ENCODE measurements at places on chromosomes 13 and 19.
A peak's percentile ranks its signal among the peaks of the same experiment; 100 is the strongest.

DNA sequence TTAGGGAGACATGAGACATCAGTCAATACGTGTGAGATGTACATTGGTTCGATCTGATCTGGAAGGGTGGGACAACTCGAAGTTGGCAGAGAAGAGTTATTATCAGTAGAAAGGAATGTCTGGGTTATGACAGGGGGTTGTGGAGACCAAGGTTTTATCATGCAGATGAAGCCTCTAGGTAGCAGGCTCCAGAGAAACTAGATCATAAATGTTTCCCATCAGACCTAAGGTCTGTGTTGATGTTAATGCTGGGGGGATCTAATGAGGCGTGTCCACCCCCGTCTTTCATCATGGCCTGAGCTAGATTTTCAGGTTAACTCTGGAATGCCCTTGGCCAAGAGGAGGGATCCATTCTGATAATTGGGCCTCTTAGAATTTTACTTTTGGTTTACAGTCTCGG, 187.0 kb upstream of the KL start:
- no peak for DNase-seq

DNA sequence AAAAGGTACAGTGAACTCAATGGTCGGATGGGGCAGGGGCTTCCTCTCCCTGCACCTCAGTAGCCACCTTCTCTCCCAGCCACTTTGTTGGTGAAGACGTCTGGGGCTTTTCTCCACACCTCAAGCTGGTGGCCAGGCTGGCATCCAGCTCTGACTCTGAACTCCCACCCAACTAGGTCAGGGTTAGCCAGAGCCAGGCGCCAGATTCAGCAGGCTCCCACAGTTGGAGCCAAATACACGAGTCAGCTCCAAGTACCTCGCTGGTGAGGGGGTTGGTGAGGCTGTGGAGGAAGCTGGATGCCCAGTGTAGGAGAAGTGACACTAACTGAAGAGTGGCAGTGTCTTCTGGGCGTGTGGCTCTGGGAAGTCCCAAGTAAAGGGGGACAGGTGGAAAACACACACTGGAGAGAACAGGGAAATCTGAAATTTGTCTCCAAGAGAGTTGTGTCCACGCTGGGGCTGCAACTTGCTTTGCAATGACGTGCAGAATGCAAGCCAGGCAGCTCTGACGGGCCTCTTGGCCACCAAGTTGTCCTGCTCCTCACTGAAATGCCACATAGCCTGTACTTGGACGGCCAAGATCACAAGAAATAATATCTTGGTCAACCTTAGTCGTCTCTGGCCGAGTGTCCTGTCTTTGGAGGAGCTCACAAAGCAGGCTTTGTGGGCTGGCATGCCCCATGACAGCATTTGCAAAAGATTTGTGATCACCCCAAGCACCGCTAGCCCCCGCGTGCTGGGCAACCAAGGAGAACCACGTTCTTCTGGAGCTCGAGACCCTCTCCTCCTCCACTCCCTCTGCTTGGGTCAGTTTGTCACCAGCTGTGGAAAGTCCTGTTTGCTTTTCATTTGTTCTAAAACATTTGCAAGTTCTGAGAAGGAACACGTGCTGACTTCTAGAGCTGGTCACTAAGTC, 18.1 kb downstream of the SLC7A1 start:
- DNase-seq: no peak

GRCh38 chr19:13051557-13052165, 51.0 kb downstream of the LYL1 start:
- no peak for DNase-seq

DNA sequence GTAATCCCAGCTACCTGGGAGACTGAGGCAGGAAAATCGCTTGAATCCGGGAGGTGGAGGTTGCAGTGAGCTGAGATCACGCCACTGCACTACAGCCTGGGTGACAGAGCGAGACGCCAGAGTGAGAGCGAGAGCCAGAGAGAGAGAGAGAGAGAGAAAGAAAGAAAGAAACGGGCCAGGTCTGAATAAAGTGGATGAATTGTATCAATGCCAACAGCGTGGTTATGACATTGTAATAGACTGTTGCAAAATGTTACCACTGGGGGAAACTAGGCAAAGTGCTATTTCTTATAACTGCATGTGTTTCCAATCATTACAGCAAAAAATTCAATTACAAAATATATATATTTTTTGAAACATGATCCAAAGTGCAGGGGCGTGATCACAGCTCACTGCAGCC, 11.8 kb upstream of the BTBD2 start:
- DNase-seq: no peak

DNA sequence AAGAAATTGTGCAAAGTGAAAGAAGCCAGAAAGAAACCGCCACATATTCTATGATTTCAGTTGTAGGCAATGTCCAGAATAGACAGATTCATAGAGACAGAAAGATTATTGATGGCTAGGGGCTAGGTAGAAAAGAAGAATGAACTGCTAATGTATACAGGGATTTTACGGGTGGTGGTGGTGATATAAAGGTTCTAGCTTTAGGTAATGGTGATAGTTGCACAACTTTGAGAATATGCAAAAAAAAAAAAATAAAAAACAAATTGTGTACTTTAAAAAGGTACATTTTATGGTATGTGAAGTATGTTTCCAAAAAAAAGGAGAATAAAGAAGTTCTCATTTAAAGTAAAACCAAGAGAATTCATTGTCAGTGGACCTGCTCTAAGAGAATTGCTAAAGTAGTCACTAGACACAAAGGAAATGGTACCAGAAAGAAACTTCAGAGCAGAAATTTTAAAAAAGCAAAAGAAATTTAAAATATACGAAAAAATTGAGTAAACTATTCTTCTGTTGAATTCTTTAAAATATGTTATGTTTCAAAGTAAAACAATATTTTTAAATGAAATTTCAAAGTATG, 680.1 kb downstream of the UQCRFS1 start:
- DNase-seq: no peak

- no peak for DNase-seq
These were observed 3.2 kb upstream of the PRKCG start for GRCh38 chr19:53878776-53879139.

DNA sequence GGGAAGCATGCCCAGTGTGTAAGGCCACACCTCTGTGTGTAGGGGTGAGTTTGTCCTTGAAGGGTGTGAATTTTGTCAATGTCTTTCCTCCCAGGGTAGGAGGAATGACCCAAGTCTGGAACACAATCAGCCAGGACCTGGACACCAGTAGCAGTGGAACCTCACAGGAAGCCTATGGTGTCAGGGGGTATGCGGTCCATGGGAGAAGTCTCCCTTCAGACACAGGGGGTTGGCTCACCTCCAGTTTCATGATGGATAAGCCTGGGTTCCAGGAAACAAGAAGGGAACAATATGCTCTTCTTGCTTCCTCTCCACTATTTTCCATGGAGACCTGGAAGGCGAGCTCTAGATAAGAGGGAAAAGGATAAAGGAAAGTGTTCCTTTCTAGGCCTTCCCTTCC, 23.9 kb downstream of the B3GLCT start:
- no peak for DNase-seq

GRCh38 chr13:112908342-112908741, 60.7 kb upstream of the MCF2L start:
- DNase-seq: peak; percentile 6

DNA sequence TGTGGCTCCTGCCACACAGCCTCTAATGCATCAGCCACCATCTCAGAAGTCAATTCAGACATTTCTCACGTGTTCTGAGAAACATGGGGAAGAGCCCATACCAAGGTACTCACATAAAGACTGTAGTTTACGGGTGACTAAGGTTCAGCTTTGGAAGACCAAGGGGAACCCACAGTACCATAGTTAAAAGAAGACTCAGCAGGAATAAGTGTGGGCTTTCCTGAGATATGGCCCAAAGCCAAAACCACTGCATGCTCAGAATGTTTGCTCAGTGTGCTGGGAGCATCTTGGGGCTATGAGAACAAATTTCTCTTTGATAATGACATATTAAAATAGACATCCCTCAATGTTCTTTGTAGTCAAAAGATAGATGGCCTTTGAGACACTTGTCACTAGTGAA, 283.8 kb downstream of the DCT start:
- no peak for DNase-seq

Data from lower leg skin (tissue), 4 donors.